ENCODE measurements at places on chromosomes 2 and 18.

- DNase-seq = no peak
These were observed 45.3 kb upstream of the UNC80 start for GRCh38 chr2:209726311-209726710.

- DNase-seq = no peak
These were observed 178.4 kb downstream of the KCNE4 start for GRCh38 chr2:223230352-223230751.

GRCh38 chr2:197559681-197560080, 43.8 kb downstream of the MOB4 start:
- DNase-seq = no peak

- no peak for DNase-seq
These were observed 4.4 kb downstream of the CAPN14 start for GRCh38 chr2:31212659-31213600.

GRCh38 chr2:210568108-210568507, 11.7 kb downstream of the CPS1 start:
- no peak for DNase-seq

GRCh38 chr2:36701391-36701795, 4.9 kb downstream of the VIT start:
- peak; percentile 66 for DNase-seq

- peak; percentile 82 for DNase-seq
These were observed 226.7 kb downstream of the TTC32 start for GRCh38 chr2:19675003-19675629.

GRCh38 chr2:52934323-52934898, 833.2 kb upstream of the CHAC2 start:
- no peak for DNase-seq

GRCh38 chr2:70978341-70979179, at the start of gene ANKRD53:
Gene ANKRD53, plus strand, starts transcription at chr2:70978630. Its CDS starts 16 bp downstream, at chr2:70978646.
- DNase-seq = peak; percentile 38

GRCh38 chr2:75558786-75559679, 1.7 kb downstream of the EVA1A start:
- DNase-seq = no peak

DNA sequence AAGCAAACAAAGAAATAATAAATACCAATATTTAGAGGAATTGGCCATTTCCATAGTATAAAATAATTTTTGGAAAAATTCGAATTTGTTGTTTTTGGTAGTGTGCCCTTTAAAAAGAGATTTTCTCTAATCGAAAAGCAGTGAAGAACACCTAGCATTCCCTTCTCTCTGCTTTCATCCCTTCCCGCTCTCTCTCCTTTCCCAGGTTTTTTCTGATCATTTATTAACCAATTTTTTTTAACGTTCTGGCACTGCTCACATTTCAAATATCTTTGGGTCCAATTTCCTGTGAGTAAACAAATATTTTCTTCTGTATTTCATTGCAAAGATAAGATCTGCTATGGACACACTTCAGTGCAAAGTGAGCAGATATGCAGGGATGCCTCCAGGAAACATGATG, 101.2 kb downstream of the ZNF407 start:
- no peak for DNase-seq

DNA sequence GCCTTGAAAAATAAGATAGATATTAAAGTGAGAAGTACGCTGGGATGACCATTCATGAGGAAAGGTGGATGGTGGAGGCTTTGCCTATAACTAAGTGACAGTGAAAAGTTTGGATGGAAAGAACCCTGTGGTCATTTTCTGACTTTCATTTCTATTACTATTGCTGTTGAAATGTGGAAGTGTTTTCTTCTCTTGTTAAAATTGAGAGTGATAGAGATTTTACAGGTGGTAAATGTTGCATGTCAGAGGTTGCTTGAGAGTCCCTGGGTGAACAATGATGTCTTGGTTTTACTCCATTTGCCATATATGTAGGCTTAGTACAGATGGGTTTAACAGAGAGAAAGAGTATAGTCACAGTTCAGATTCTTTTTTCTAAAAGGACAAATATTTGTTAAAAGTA, 18.4 kb downstream of the NCOA1 start:
- no peak for DNase-seq

- no peak for DNase-seq
These were observed 52.7 kb upstream of the LDLRAD4 start for GRCh38 chr18:13165636-13166423.

DNA sequence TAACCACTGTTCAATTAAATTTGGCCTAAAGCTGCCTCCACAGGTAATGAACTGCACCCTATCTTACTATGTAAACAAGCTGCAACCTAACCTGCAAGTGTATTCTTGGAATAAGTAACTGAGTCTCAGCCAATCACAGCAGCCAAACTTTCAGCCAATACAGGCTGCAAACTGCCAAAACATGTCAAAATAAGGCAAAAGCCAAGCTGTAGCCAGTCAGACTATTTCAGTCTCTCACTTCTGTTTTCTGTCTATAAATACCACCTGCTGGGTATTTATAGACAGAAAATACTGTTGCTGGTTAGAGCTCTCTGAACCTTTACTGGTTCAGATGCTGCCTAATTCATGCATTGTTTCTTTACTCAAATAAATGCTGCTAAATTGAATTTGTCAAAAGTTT, 14.3 kb downstream of the C2orf76 start:
- no peak for DNase-seq

DNA sequence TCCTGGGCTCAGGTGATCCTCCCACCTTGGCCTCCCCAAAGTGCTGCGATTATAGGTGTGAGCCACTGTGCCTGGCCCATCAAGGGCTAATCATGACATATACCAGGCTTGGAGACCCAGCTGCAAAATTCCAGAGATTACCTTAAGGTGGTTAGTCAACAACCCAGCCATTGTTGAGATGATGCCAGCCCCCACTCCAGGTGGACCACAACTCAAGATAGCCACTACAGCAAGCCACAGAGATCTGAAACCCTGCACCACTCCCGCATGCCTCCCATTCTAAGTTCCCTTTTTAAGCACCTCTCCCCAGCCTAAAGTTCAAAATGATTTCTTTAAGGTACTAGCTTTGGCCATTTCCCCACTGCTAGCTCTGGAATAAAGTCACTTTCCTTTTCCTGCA, 4.6 kb upstream of the CLK1 start:
- DNase-seq = no peak

DNA sequence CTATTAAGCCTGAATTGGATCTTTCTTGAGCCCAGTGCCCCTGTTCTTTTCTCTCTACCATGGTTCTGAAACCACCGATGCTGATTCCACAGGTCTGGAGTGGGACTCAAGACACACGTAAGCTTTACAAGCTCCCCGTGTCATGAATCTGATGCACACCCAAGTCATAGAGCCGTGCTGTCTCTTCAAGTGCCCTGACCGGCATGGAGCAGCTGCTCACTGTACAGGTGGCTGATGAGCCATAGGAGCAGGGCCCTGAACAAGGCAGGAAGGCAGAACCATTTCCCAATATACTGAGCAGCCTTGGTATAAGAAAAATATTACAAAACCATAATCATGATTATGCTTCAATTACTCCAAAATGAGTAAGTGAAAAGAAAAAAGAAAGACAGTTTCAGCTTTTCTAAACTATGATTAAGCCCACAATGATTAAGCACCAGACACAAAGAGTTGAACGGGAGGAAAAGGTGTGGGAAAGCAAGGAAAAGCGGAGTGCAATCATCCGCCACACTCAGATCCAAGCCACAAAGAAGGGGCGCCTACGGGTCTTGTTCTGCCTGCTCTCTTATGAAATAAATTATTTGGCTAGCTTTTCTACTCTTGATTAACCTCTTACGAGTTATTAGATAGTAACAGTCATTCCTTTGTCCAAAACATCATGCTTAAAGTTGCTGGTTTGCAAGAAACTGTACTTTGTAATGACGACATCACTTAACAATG, 41.7 kb downstream of the NOL10 start:
- DNase-seq = no peak

DNA sequence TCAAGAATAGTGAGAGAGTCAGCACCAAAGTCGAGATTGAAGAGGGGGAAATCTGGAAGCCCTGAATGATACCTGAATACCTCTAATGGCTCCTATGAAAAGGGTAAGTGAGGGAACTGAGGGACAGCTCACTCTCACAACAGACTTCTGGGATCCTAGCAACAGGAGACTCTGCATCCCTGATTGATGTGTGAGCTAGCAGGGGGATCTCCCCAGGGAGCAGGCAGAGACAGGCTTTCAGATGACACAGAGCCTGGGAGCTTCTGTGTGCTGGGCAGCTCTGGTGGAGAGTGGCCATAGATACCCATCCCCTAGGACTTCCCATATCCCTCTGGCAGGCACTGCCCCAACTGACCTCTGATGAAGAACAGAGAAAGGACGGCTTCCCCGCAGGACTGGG, 206.2 kb downstream of the EXOC6B start:
- DNase-seq = no peak

GRCh38 chr2:229601936-229602335, 112.4 kb downstream of the DNER start:
- no peak for DNase-seq

DNA sequence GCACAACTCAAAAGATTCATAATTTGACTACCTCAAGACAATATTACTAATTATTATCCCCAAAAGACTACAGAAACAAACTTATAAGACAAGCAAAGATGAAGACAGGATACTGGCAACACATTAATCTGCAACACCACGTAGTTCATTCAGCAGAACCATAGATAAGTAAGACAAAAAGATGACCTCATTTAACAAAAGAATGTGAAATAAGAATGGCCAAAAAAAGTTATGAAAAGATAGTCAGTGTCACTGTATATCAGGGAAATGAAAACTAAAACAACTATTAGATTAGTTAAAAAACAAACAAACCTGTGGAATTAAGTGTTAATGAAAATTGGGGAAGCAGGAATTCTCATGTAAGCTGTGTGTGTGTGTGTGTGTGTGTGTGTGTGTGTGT, 19.4 kb downstream of the PSMD14 start:
- no peak for DNase-seq

DNA sequence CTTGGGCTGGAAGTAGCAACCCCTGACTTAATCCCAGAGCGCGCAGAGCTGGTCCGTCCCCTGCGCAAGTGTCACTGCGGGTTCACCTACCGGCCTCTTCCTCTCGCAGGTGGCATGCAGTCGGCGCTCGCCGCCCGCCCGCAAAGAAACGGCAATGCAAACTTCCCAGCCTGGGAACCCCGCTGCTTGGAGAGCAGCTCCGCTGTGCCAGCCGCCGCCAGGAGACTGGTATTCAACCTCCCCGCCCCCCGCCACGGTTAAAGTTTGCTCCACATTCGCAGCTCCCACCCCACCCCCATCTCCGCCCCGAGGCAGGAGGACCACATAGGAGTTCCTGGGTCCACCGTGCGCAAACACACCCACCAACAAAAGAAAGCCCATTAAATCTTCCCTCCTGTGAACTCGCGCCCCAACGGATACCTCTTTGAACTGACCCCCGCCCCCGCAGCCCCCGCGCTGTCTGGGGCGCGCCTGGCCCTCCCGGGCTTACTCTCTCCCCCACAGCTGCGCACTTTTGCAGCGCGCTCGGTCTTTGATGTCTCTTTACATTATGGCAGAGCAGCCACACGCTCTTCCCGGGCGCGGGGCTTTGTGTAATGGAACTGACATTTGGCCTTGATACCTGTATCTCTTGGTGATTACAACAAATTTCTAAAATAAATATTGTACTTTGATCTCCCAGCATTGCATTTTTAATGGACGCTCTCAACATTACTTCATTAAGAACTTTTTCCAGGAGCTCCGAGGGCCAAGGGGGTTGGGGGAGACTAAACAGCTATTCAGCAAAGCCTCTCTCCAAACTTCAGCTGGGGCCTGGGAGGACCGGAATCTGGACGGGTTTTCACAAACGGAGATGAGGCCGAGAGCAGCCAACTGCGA, 3.1 kb upstream of the SP5 start:
- peak; percentile 74 for DNase-seq

DNA sequence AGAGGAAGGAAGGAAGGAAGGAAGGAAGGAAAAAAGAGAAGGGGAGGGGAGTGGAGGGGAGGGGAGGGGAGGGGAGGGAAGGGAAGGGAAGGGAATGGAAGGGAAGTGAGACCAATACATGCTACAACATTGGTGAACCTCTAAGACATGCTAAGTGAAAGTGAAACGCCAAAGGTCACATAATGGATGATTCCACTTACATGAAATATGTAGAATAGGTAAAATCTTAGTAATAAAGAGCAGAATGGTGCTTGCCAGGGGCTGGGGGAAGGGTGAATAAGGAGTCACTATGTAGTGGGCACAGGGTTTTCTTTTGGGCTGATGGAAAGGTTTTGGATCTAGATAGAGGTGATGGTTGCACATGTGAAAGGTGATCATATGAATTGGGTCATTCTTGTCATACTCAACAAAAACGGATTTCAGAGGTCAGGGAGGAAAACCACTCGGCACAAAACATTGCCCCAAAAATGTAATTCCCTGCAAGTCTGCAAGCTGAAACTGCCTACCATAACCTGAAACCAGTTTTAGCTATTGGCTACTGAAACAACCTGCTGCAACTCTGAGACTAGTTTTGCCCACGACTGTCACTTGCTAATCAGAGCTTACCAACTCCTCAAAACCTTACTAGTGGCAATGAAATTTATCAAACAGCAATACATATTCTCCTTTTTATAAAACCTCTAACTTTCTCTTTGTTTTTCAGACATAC, 59.2 kb downstream of the CCDC141 start:
- no peak for DNase-seq

DNA sequence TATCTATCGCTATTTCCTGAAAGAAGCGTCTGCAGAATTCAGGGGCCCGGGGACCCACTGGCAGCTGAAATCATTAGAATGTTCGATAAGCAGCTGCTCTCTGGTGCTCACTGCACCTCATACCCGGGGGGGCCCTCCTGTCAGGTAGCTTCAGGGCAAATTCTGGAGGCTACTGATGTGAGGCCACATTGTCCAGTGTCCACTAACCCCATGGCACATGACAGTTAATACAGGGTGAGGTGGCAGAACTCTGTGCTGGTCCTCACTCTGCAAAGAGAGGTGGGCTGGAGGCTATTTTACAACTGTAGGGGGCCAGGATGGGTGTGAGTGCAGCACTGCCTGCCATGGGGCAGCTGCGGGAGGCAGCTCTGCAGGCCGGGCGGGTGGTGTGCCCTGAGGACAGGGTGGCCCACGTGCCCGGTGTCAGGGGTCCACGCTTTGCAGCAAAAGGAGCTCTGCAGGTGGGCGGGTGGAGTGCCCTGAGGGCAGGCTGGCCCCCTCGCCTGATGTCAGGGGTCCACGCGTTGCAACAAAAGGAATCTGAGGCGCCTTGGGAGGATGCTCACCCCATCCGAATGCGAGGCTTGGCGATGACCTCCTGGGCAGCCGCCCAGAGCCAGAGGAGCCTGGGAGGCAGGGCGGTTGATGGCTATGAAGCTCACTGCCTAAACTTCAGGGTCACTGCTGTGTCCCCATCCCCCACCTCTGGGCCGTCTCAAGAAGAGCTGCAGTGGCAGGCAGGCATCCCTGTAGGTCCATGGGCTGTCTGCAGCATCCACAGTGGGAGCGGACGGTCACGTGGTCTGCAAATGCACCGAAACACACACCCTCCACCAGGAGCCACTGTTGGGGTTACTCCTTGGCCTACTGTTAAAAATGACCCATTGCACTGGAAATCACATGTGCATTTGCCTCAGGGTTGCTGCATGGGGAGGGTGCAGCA, 207.0 kb upstream of the SALL3 start:
- DNase-seq = no peak

GRCh38 chr2:239154971-239155805, 245.6 kb downstream of the HDAC4 start:
- DNase-seq = peak; percentile 63

GRCh38 chr2:161135951-161136593, 24.2 kb upstream of the TANK start:
- DNase-seq = no peak

GRCh38 chr2:149236410-149236809, 94.0 kb upstream of the LYPD6 start:
- DNase-seq = no peak

GRCh38 chr2:71607151-71607889, 154.0 kb downstream of the DYSF start:
- DNase-seq = peak; percentile 32
